Fibroblast of upper back skin (primary cell): ENCODE measurements at places on chromosomes 11 and 22.

GRCh38 chr11:60867871-60868681, 734 bp downstream of the ZP1 start:
- DNase-seq, result no peak

GRCh38 chr11:17514476-17514875, 29.7 kb downstream of the USH1C start:
- no peak for DNase-seq

DNA sequence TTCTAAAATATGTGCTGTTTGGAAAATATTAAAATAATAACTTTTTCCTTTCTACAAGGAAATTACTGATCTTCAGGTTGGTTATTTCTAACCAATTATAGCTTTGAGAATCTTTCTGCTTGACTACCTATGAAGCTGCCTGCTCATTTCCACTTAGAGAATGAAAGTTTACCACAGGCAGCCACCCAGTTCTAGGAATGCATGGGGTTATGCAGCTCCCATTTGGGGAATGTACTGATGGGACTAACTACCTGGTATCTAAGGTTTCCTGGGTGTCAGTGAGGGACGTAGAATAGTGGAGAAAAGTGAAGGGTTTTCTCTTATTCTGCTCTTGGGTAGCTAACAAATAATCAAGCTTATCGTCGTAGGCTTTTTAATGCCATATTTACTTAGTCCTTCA, 73.4 kb downstream of the DEUP1 start:
- DNase-seq, result no peak

- no peak for DNase-seq
Measured at GRCh38 chr11:103671143-103671651, 365.2 kb upstream of the DDI1 start.

DNA sequence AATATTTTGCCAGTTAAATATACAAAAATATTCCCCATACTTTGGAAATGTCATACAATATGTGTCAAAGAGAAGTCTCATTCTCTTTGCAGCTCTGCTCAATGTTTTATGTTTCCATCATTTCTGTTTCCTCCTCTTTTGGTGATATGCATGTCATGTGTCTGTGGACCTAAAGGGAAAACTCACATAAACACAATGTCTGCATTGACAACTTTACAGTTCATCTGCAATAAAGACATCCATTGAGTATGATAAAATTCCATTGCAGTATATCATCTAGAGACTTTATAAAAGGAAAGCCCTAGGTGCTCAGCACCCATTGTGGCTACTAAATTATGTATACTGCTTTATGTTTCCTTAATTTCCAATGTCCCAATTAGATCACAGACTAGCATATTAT, 461.3 kb upstream of the FAT3 start:
- DNase-seq, result no peak

DNA sequence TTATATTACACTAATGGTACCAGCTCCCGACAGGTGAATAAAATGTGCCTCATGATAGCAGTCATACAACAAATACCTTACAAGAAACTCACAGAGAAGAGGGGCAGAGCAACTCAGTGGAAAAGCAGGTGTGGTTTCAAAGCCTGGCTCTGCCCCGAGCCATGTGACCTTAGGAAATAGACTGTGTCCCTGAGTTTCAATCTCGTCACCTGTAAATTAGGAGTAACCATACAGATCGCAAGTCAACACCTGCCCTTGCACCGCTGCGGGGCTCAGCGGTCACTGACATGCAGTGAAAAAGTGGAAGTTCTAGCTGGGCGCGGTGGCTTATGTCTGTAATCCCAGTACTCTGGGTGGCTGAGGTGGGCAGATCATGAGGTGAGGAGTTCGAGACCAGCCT, 11.9 kb upstream of the MRTFA start:
- DNase-seq, result no peak

GRCh38 chr11:77749232-77749631, 71.3 kb downstream of the RSF1 start:
- no peak for DNase-seq
